NCI-H2171 (cell line): ENCODE measurements at places on chromosomes 11 and 22.

- no peak for DNase-seq
These were observed 140.5 kb downstream of the MIAT start for GRCh38 chr22:26797910-26798309.

- no peak for DNase-seq
These were observed 15.6 kb upstream of the SHISAL1 start for GRCh38 chr22:44328326-44328725.

DNA sequence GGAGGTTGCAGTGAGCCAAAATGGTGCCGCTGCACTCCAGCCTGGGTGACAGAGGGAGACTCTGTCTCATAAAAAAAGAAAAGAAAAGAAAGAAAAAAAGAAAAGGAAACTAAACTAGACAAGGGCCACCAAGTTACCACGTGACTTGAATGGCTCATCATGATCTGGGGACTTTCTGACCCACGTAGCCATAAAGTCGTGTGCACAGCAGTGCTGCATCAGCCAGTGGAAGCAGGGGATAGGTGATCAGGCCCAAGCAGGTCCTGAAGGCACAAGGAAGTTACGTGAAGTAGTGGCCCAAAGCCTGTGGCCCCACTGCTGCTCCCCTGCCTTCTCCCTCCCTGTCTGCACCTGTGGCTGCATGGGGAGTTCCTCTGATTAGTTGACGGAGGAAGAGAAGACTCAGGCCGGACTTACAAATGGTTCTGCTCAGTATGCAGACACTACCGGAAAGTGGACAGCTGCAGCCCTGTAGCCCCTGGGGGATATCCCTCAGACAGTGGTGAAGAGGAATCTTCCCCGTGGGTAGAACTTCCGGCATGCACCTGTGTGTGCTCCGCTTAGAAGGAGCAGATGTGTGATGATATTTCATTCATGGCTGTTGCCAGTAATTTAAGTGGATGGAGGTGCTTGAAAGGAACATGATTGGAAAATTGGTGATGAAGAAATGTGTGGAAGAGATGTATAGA lies 18.2 kb upstream of the CD81 start:
- no peak for DNase-seq

DNA sequence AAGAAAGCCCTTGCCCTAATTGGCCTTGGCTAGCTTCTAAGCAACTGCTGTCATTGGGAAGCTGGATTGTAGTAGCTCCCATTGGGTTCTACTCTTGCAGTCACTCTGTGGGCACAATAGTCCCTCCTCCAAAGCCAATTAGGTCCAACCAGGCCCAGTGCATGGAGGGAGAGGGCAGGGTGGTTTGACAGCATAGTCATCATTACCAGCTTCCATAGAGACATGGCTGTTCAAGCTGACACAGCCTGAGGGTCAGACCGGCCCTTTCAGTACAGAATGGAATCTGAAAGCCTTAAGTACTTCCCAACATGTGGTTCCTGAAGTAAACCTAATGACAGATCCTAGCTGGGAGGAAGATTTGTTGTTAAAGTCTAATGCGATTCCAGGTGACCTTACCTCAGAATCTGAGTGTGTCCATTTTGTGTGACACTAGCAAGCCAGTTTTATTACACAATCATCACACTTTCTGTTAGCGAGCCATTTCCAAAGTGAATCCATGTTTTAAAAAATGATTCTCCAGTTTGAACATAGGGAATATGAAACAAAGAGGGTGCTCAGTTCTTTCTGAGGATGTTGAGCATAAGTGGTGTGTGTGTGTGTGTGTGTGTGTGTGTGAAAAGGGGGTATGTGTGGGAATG lies 6.9 kb downstream of the PLET1 start:
- no peak for DNase-seq

DNA sequence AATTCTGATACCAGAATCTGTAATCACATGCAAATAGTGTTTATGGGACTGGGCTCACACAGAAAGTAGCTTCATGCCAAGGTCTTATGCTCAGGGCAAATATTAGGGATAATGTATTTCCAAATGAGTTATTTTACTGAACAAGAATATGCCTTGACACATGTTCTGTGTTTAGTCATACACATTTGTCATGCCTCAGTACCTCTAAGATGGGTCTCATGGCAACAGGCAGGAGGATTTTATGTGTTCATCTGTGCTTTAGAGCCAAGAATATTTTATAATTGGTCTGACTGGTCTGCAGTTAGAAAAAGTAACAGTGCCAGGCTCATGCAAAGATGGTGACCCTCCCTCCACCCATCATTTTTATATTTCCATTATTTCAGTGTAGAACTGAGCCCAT lies 49.1 kb downstream of the JAM3 start:
- DNase-seq = no peak

DNA sequence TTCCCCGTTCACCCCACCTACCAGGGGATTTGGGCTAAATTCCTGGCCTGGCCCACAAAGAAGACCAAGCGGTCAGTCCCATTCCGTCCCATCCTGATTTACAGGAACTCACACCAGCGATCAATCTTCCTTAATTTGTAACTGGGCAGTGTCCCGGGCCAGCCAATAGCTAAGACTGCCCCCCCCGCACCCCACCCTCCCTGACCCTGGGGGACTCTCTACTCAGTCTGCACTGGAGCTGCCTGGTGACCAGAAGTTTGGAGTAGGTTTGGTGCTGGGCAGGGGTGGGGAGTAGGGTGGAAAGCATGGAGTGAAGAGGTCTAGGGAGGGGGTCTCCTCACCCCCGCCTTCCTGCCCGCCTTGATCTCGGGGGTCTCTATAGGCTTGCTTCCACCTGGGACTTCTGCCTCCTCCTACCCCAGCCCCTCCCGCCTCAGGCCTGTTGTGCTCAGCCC lies at the start of gene SERPING1:
Gene SERPING1 (plus strand): TSS at position 225 of the 455 bp plus-strand sequence. CDS start 586 bp downstream, outside the sequence.
- DNase-seq = no peak

DNA sequence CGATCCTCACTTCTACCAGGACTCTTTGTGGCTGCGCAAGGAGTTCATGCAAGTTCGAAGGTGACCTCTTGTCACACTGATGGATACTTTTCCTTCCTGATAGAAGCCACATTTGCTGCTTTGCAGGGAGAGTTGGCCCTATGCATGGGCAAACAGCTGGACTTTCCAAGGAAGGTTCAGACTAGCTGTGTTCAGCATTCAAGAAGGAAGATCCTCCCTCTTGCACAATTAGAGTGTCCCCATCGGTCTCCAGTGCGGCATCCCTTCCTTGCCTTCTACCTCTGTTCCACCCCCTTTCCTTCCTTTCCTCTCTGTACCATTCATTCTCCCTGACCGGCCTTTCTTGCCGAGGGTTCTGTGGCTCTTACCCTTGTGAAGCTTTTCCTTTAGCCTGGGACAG lies 6.5 kb downstream of the TMEM138 start:
- DNase-seq = no peak

GRCh38 chr11:22786475-22786874 lies 43.1 kb downstream of the SVIP start:
- no peak for DNase-seq

GRCh38 chr11:60119710-60120109 lies 31.2 kb downstream of the MS4A2 start:
- DNase-seq = no peak

DNA sequence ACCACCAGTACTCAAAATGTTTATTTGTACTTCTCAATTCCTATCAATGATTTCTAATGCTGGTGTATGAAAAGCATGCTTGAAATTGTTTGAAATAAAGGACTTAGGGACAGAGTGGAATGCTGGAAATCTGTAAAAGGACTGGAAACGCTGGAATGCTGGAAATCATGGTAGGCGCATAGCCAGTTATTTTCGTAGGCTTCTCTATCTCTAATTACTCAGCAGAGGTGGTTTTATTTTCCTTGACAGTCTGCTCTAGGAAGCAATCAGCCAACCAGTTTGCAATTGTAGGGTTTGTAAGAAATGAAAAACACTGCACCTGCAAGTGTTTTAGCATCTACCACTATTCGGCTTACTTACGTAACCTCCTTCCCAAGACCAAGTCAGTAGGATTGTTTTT lies 788 bp downstream of the LIN7C start:
- no peak for DNase-seq

DNA sequence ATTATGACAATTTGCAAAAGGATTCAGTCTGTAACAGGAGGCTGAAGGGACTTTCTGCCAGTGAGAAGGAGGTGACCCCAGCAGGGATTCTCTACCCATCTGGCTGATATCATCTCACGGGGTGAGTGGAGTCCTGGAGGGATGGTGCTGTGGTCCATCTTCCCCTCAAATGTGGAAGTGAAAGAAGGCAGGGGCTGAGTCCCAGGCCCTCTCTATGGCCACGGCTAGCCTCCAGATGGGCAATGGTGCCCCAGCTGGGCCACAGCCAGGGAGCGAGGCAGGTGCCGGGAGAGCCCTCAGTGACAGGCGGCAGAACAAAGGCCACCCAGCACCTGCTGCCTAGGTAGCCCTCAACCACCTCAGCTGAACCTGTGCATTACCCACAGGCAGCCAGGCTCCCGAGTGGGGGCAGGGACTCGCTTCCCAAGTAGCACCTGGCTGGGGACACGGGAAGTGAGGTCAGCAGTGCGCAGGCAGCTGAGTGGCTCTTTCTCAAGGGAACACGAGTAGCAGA lies 6.7 kb downstream of the NECTIN1 start:
- DNase-seq = no peak

- DNase-seq = no peak
These were observed 539.3 kb upstream of the B3GAT1 start for GRCh38 chr11:134951305-134951700.

DNA sequence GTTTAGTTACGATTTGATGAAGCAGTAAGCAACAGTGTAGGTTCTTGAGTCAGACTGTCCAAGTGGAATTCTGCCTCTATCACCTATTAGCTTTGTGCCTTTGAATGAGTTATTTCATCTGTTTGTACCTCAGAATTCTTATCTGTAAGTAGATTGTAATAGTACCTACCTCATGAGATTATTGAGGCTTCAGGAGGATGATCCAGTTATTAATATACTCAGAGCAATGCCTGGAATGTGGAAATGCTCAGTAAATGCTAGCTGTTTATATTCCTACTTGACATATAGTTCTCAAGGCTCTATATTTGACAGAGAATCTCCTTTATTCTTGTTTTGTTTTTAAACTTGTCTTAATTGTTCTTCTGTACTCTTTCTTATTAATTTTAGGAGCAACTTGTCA lies 70.1 kb downstream of the SFI1 start:
- no peak for DNase-seq

DNA sequence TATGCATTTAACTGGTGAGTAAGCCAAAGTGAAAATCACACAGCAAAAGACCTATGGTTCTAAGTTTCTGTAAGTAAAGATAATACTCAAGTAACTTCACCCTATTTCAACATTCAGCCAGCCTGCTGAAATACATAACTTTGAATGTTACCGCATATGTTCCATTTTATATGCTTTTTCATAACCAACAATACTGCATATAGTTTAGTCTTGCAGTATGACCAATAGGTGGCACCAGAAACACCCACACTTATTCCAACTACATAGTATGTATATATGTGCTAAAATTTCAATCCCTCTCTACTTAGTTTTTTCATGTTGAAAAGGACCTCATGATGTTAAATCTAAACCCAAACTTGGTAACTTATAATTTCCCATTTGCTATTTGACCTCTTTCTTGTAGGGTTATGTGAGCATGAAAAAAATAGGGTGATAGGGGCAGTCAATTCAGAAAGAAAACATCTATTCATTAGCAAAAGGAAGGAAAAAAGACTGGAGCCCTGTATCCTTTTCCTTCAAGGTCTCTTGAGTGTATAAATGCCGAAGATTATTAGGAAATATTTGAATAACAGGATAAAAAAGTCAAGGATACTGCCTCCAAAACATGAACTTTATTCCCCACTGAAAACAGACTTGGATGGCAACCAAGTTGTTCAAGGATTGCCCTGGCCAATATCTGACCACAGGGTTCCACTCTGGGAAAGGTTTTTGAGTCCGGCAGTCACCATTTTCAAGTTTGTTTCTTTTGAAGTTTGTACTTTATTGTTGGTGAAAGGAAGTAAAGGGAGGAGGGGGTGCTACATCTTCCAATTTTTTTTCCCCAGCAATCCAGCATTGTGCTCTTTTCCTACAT lies 23.8 kb upstream of the FZD4 start:
- no peak for DNase-seq

GRCh38 chr22:43239193-43239780 lies 52.4 kb upstream of the TTLL12 start:
- no peak for DNase-seq

- DNase-seq = no peak
These were observed 20.4 kb downstream of the BIRC2 start for GRCh38 chr11:102367364-102367763.

DNA sequence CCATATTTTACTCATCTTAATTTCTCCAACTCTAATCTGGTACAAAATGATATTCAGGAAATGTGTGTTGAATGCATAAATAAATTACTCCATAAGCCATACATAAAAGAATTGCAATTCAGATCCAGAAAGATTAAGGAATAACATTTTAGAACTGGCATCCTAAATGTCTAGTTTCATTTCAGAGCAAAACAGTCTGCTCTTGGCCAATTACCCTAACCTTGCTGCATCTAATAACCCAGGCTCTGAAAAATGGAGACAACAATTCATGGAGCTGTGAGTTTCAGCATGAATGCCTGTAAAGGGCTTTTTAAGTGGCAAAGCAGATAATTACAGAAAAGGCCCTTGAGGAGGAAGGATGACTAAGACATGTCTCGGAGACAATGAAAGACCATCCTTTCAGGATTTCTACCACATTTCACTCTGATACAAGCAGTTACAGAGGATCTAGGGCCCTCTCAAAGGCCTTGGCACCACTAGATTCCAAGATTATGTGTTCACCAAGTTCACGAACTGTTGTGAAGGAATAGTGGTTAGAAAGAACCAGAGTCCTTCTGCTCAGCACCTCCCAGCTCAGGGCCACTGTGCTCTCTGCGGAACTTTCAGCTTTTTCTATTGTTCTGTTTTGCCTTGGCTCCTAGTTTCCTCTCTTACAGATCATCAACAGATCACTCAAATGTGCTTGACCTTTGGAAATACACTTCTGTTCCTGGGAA lies 157.6 kb upstream of the BLID start:
- no peak for DNase-seq

- no peak for DNase-seq
These were observed 126.7 kb downstream of the CTTN start for GRCh38 chr11:70525006-70525405.

- DNase-seq = no peak
These were observed 62.0 kb downstream of the IGF2 start for GRCh38 chr11:2077061-2077802.

GRCh38 chr11:37978647-37979046 lies 1380.6 kb upstream of the RAG2 start:
- DNase-seq = no peak

DNA sequence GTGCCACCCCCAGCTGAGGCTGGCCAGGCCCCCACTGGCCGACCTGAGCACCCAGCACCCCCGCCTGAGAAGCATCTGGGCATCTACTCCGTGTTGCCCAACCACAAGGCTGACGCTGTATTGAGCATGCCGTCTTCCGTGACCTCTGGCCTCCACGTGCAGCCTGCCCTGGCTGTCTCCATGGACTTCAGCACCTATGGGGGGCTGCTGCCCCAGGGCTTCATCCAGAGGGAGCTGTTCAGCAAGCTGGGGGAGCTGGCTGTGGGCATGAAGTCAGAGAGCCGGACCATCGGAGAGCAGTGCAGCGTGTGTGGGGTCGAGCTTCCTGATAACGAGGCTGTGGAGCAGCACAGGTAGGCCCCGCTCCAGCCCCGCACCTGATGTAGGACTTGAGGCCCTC lies 4.7 kb downstream of the ZBTB16 start:
- no peak for DNase-seq

- DNase-seq = no peak
These were observed 3.1 kb downstream of the C11orf86 start for GRCh38 chr11:66978229-66978628.
